ENCODE measurements at places on chromosomes 6 and 20. TPM values are rescaled to one million over a fixed set of nuclear protein-coding genes. Genes with fewer than 3 reads are reported as not detected.
A peak's percentile ranks its signal among the peaks of the same experiment; 100 is the strongest.

The MANEA gene
- polyA plus RNA-seq = 8.1 TPM

The COL21A1 gene
- polyA plus RNA-seq = 0.03 TPM

The CPXM1 gene
- polyA plus RNA-seq = 0.05 TPM

DNA sequence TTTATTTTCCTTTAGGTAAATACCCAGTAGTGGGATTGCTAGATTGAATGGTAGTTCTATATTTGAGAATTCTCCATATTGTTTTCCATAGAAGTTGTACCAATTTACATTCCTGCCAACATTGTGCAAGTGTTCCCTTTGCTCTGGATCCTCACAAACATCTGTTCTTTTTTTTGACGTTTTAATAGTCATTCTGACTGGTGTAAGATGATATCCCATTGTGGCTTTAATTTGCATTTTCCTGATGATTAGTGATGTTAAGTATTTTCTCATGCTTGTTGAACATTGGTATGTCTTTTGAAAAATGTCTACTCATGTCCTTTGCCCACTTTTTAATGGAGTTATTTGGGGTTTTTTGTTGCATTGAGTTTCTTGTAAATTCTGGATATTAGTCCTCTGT, 85.6 kb downstream of the UBE3D start:
- no peak for DNase-seq

GRCh38 chr20:52103913-52104545, 87.5 kb downstream of the ZFP64 start:
- peak; percentile 16 for DNase-seq

DNA sequence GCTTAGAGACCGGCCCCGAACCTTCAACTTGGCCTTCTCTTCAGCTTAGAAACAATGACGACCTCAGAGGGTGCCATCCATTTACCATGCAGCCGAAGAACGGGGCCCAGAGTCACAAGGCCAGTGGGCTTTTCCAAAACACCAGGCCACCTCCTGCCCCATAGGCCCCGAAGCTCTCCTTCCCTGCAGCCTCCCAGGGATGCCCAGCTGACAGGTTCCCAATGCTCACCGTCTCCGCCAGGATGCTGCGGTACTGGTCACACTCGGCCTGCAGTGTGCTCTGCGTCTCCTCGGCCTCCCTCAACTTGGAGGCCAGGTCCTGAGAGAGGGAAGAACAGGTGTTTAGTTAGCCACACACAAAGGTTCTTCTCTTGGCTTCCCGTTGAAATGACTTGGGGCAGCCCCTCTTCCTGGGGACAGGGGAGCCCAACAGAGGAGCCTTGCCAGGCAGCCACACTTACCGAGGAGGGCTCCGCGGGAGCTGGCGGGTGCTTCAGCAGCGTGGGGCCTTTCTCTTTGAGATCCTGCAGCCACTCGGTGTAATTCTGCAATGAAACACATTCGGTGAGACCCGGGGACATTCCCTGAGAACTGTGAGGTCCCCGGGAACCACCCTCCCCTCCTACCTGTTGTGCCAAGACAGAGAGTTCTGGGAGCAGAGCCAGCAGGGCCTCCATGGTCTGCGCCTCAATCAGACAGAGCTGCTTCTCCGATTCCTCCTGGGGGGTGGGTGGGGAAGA, 51.5 kb downstream of the DSTN start:
- DNase-seq = no peak

- DNase-seq = peak; percentile 67
Measured at GRCh38 chr20:8434326-8434876, 302.3 kb downstream of the PLCB1 start.

DNA sequence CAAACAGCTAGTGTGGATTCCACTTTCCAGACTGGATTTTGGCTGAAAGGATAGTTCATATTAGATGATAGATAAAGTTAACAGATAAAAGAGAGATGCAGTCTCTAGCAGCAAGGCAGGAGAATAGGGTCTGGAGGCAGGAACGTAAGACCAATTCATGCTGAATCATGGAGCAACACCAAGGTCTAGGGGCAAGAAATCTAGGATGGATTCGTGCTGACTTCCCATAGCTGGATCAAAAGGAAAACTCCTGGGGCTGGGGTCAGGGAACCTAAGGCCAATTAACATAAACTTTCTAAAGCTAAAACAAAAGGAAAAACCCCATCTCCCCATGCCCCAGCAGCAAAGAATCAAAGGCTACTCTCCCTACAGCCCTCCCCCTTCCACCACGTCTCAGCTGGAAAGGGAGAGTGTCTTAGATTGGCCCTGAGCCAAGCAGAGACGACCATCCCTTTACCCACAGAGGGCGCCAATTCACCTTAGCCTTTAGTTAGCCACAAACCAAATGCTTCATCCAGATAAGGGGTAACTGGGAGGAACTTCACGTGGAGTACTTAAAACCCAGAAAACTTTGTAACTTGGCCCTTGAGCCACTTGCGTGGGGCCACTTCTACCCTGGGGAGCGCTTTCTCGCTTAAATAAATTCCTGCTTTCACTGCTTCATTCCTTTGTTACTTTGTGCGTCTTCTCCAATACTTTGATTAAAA, 7.6 kb downstream of the TREM1 start:
- DNase-seq = peak; percentile 85

DNA sequence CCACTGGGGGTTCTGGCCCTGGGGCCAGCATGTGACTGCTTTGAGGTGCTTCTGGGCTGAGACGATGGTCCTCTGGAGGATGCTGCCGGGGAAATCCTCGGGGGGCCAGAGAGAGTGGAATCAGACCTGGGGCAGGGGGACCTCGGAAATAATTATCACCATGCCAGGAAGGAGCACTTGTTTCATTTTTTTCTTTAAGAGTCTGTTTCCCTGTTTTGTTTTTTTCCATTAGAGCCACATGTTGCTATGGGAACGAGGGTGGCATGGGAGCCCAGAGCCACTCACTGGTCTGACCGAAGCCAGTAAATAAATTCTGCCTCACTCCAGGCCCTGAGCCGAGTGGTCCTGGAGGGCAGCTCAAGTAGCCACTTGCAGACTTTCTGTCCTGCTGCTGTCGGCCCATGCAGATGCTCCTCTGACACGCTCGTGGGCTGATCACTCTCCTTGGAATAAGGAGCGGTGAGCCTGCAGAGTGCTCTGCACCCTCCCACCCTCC, 365.1 kb downstream of the ZFAND3 start:
- no peak for DNase-seq

Data from CD14-positive monocyte (primary cell).